Activated CD4-positive, alpha-beta T cell treated with anti-CD3 and anti-CD28 coated beads for 24 hours (primary cell): ENCODE measurements at places on chromosomes 4 and X.

GRCh38 chr4:185921583-185922555 is 109.9 kb upstream of the SORBS2 start:
- no peak for DNase-seq

DNA sequence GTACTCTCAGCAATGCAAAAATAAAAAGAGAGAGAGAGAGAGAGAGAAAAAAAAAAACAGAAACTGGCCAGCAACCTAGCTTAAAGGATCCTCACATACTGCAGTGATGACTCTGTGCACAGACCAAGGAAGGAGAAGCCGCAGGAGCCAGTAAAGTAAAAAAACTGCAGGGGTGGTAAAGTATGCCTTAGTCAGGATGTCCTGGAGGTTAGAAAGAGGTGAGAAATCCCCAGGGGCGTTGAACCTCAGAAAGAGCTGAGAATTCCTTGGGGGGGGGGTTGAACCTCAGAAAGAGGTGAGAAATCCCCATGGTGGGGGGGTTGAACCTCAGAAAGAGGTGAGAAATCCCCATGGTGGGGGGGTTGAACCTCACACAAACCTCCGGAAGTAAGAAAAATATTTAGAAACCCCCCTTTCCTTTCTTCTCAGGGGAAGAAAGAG is 48.0 kb downstream of the MAGEA9 start:
- DNase-seq, result no peak

DNA sequence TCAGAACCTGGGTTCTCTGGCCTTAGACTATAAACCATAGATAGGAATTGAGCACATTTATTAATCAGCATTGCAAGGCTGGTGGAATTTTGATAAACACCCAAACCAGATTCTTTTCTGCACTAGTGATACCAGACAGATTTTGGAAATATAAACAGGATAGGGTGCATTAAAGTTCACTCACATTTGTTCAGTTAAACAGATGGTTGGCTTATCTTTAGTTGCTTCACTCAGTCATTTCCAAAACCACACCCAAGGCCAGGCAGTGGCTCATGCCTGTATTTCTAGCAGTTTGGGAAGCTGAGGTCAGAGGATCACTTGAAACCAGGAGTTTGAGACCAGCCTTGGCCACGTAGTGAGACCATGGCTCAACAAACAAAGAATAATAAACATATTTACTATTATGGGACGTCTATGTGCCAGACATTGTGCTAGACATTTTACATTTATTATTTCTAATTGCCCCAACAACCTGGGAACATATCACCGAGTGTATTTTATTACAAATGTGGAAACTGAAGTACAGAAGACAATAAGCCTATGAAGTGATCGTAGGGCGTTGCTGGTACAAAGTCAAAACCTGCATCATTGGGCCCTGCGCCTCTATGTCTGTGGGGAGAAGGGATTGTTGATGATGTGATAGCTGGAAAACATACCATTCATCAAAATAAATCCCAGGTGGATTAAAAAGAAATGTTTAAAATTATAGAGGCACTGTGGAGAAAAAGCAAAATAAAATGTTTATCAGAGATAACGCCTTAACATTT is 15.0 kb downstream of the ADD1 start:
- DNase-seq, result no peak

DNA sequence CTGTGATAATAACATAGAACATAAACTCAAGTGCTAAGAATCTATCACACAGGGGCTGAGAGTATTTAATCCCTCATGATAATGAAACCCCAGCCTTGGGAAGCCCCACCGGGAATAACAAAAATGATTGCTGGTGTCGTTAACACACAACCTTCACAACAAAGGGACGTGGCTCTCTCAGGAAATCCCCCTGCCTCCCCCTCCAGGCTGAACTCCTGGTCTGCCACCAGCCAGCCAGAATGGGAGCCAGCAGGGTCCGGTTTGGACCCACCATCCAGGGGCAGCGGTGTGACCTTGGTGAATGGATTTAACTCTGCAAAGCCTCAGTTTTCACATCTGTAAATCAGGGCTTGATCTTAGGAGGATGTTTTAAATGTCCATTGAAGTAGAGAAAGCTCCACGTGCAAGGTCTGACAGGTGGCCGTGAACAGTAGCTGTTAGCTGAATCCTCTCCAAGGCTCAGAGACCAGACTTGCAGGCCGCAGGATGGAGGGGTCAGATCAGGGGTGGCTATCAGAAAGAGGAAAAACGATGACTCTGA is 46.5 kb downstream of the ABLIM2 start:
- no peak for DNase-seq
